ENCODE measurements at places on chromosomes 13 and 19.

- peak; percentile 36 for DNase-seq
Measured at GRCh38 chr19:3178973-3179738, 587 bp downstream of the S1PR4 start.

- DNase-seq = no peak
Measured at GRCh38 chr19:2487090-2487489, 11.2 kb downstream of the GADD45B start.

DNA sequence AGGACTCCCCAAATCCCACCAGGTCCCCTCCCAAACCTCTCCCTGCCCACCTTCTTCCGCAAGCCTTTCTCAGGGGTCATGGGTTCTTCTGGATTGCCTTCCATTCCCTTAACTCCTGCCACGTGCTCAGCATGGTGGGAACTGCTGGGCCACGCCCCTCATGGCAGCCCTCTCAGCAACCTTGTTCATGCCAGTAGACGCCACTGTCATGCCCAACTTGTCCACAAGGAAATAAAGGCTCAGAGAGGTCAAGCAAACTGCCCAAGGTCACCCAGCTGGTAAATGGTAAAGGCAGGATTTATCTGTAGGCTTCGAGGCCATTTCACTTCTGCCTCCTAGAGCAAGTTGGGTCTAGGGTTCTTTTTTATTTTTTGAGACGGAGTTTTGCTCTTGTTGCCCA, 10.9 kb downstream of the PRAM1 start:
- no peak for DNase-seq

GRCh38 chr19:35807633-35808032, 5.0 kb downstream of the PRODH2 start:
- no peak for DNase-seq

DNA sequence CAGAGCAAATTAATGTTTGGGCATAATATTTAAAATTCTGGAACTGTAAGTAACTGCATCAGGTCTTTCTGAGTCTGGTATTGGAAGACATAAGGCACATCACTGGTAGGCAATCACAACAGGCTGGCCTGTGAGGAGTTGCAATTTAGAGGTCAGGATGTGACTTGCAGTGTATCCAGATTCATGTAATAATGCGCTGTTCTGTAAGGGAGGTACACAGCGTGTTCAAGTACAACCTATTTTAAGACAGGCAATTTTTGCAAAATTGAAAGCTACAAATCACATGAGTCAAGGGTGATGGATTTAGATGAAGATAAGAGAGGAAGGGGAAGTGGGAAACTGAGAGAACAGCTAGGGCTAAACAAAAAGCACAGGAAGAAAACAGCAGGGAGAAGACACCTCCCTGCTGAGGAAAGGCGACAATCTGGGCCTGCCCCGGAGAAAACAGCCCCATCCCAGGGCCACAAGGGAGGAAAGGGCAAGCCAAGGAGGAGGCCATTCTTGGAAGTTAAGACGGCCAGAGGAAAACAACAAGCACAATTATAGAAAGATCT, 138.1 kb downstream of the LACC1 start:
- no peak for DNase-seq

GRCh38 chr19:16077984-16078758, 1.9 kb downstream of the TPM4 start:
- DNase-seq = no peak

GRCh38 chr19:39701291-39701690, 3.0 kb upstream of the LGALS14 start:
- DNase-seq = no peak

GRCh38 chr13:46759846-46760245, 37.1 kb downstream of the ESD start:
- DNase-seq = no peak
